ENCODE measurements at places on chromosomes 16 and 17.
A peak's percentile ranks its signal among the peaks of the same experiment; 100 is the strongest.

DNA sequence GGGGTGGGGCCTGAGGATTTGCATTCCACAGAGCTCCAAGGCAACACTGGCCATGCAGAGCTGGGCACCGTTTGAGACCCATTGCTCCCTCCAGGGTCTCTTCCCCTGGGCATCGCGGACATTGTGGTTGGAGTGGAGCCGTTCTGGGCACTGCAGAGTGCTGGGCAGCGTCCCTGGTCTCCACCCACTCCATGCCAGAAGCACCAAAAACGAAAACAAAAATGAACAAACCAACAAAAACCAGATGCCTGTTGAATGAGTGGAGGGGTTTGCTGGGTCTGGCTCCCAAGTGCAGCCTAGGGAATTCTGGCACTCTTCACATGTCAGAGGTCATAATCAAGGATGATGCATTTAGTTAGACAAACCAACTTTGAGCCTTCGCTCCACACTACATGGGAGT lies 17.9 kb downstream of the WNT9B start:
- no peak for DNase-seq

DNA sequence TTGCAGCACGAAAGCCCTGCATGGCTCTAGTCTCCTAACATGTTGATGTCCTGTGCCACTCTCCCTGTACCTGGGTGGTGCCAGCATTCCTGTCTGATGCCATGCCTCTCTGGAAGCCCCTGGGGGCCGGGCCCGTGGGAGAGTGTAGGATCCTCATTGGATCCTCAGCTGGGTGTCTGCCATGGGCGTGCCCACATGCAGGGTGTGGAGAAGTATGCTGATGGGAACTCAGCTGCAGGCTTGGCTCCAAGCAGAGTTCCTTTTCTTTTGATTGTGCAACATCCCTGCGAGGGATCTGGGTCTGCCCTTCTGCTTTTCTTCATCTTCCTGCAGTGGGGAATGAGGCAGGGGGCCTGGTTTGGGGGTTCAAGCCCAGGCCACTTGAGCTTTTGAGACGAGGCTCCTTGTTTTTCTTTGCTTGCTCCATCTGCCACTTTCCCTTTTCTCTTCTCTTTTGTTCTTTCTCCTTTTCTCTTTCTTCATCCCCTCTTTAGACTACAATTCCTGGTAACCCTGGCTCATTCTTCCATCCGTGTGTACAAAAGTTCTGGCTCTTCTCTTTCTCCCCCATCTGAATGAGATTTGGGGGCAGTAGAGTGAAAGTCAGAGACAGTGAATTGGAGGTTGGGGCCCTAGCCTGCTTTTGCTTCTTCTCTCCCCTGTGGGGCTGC lies 32.9 kb downstream of the KSR1 start:
- DNase-seq: no peak

GRCh38 chr16:20944861-20945574 lies 44.4 kb downstream of the LYRM1 start:
- DNase-seq: peak; percentile 43

DNA sequence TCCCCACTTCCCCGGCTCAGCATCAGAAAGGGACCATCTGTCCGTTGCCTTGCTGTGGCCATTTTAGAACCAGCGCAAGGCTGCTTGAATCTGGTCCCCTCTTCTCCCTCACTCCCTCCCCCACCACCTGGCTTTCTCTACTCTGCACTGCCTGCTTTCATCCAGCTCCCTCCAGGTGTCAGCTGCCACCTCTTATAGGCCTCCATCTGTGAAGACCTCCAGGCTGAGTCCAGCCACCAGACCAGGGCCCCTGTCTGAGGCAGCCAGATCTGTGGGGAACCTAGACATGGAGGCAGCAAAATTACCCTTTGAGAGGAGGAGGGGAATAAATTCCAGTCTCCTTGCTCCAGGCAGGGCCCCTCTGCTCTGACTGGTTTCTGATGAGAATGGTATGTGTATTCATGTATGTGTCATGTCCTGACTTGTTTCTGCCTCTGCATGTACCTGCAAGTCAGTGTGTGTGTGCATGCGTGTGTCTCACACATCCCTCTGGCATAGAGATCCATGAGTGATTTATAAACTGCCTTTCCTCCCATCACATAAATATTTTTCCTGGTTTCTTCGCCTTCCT lies 21.1 kb downstream of the MINK1 start:
- DNase-seq: no peak

- DNase-seq: no peak
Measured at GRCh38 chr17:14813649-14814370, 451.3 kb downstream of the PMP22 start.

DNA sequence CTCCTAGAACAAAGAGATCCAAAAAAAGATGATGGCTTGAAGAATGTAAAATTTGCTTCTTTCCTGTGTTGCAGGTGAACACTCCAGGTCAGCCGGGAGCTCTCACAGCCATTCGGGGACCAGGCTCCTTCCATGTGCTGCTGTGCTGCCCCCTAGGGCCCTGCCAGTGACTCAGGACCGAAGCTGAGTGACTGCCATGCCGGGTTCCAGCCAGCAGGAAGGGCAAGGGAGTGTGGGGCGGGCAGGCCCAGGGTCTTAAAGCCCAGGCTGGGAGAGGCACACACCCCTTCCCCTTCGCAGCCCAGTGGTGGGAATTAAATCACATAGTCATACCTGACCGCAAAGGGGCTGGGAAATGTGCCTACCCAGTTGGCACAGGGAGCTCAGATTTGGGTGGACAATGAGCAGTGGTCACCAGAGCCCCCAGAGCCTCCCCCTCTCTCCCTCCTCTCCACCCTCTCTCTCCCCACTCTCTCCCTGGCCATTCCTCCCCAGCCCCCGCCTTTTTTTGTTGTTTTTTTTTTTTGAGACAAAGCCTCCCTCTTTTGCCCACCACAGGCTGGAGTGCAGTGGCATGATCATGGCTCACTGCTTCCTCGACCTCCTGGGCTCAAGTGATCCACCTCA lies 11.5 kb downstream of the EPOP start:
- peak; percentile 55 for DNase-seq

- peak; percentile 5 for DNase-seq
Measured at GRCh38 chr16:9256196-9256595, 164.8 kb downstream of the HAPSTR1 start.

DNA sequence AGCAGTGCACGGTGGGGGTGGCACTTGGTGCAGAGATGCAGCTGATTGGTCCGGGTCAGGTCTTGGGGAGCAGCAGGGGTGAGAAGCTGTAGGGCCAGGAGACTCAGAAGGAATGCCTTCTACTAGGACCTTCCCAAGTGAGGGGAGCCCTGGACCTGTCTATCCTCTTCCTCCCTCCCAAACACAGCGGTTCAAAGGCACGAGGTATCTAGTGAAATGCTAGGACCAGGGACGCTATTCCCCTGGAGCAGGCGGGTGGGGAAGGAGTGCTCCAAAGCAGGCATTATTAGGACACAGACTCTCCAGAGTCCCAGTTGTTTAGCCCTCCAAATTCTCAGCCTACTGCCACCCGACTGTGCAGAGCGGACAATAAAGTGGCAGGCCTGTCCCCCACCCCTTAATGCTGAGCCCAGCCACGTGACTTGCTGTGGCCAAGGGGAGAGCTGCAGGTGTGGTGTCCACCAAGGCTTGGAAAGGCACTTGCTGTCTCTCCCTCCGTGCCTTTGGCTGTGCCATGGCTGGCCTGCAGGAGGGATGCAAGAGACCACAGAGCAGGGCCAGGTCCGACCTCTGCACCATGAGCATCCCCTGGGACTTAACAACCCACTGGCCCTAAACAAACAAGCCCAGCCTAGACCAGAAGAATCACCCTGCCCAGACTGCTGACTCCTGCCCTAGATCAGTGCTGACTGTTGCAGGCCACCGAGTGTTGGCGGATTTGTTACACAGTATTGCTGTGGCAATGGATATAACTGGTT lies 97.2 kb downstream of the TBC1D16 start:
- DNase-seq: no peak

GRCh38 chr17:45298546-45299285 lies 18.1 kb downstream of the MAP3K14 start:
- DNase-seq: no peak

GRCh38 chr17:65219707-65220106 lies 82.5 kb downstream of the RGS9 start:
- DNase-seq: no peak

DNA sequence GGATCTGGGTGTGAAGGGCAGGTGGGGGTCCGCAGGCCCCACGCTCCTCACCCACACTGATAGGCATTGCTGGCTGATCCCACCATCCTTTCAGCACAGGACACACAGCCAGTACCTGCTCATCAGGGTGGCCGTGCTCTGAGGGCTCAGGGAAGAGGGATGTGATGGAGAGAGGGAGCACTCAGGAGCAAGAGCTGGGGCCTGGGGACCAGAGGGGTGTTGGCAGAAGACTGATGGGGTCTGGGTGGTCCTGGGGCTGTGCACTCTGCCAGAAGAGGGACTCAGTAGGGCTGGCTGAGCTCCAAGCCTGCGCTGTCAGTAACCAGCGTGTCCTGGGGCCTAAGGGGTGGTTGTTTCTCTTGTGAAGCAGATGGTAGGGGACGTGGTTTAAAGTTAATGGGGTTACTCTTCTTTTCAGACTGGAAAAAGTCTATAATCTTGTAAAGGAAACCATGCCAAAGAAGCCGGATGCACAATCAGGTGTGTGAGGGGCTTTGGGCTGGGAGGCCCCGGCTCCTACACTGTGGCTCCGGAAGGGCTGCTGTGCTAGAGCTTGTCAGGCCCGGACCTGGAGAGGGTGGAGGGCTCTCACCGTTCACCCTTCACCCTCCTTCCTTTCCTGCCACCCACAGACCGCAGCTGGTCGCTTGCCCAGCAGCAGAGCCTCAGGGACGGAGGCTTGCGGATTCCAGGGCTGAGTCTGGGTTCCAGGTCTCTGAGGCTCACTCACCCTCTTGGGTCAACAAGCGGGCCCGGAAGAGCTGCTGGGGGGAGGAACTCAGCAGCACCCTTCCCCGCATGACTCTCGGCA lies 27.8 kb downstream of the POLR3E start:
- no peak for DNase-seq

- no peak for DNase-seq
Measured at GRCh38 chr17:681738-682529, 32.7 kb downstream of the VPS53 start.

- no peak for DNase-seq
Measured at GRCh38 chr17:77700165-77700881, 258.2 kb upstream of the TNRC6C start.

All from stimulated activated CD4-positive, alpha-beta T cell treated with anti-CD3 and anti-CD28 coated beads, Interleukin-4, amount 100 ng/mL, for 24 hours (primary cell).